ENCODE measurements at places on chromosomes 6 and 20.

DNA sequence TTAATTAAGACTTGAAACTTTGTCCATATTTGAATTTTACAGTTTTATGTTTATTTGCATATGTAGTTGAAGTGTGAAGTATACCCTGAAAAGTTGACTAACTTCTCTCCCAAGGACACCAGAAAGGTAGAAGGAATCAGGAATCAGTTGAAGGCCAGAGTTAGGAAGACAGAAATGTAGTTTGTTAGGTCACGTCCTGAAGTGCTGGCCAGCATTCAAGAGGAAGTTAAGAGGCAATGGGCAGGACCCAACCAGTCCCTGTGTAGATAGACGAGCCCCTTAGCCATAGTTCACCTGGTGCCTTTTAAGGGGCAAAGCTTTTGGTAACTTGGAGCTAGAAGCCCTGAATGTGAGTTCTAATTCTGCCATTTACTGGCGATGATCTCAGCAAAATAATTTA is 250.4 kb upstream of the KCNQ5 start:
- DNase-seq: no peak

GRCh38 chr20:50774515-50774914 is 20.3 kb upstream of the BCAS4 start:
- DNase-seq: no peak

DNA sequence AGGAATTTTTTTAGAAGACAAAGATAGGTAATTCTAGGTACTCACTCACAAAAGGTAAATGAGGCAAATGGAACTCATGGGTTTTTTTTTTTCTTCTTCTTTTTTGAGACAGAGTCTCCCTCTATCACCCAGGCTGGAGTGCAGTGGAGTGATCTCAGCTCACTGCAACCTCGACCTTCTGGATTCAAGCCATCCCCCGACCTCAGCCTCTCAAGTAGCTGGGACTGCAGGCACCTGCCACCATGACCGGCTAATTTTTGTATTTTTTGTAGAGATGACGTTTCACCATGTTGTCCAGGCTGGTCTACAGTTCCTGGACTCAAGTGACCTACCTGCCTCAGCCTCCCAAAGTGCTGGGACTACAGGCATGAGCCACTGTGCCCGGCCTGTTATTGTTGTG is 126.1 kb downstream of the LRRC1 start:
- DNase-seq: no peak

DNA sequence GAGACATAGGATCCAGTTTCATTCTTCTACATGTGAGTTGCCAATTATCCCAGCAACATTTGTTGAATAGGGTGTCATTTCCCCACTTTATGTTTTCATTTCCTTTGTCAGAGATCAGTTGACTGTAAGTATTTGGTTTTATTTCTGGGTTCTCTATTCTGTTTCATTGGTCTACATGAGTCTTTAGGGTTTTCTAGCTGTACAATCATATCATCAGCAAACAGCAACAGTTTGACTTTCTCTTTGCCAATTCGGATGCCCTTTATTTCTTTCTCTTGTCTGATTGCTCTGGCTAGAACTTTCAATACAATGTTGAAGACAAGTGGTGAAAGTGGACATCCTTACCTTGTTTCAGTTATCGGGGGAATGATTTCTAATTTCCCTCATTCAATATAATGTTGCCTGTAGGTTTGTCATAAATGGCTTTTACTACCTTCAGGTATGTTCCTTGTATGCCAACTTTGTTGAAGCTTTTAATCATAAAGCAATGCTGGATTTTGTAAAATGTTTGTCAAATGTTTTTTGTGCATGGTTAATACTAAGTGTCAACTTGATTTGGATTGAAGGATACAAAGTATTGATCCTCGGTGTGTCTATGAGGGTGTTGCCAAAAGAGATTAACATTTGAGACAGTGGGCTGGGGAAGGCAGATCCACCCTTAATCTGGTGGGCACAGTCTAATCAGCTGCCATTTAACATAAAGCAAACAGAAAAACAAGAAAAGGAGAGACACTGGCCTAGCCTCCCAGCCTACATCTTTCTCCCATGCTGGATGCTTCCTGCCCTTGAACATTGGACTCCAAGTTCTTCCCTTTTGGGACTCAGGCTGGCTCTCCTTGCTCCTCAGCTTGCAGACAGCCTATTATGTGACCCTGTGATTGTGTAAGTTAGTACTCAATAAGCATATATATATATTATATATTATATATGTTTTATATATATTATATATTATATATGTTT is 23.3 kb downstream of the MICA start:
- DNase-seq: no peak

GRCh38 chr20:56566621-56567020 is 33.6 kb downstream of the FAM209B start:
- no peak for DNase-seq

- no peak for DNase-seq
These were observed 69.0 kb upstream of the STXBP5 start for GRCh38 chr6:147135211-147135681.

GRCh38 chr6:132369526-132369925 is 31.7 kb downstream of the MOXD1 start:
- no peak for DNase-seq

- DNase-seq: no peak
These were observed 123.7 kb downstream of the IRF4 start for GRCh38 chr6:515267-515666.

DNA sequence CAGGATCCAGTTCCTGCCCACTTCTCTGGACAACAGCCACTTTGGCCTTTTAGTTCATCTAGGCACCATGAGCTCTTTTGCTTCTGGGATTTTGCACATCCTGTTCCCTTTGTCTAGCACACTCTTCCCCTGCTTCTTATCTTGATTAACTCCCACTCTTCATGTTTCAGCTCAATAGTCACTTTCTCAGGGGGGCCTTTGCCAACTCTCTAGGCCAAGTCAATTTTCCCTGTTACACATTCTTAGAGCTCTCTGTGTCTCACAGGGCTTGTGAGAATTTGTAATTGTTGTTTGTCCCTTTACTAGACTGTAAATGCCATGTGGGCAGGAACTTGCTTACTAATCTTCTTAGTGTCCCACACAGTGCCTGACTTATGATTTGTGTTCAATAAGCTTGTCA is 58.1 kb upstream of the EPB41L1 start:
- DNase-seq: no peak

- no peak for DNase-seq
These were observed 917.7 kb downstream of the PHF3 start for GRCh38 chr6:64553249-64553786.

DNA sequence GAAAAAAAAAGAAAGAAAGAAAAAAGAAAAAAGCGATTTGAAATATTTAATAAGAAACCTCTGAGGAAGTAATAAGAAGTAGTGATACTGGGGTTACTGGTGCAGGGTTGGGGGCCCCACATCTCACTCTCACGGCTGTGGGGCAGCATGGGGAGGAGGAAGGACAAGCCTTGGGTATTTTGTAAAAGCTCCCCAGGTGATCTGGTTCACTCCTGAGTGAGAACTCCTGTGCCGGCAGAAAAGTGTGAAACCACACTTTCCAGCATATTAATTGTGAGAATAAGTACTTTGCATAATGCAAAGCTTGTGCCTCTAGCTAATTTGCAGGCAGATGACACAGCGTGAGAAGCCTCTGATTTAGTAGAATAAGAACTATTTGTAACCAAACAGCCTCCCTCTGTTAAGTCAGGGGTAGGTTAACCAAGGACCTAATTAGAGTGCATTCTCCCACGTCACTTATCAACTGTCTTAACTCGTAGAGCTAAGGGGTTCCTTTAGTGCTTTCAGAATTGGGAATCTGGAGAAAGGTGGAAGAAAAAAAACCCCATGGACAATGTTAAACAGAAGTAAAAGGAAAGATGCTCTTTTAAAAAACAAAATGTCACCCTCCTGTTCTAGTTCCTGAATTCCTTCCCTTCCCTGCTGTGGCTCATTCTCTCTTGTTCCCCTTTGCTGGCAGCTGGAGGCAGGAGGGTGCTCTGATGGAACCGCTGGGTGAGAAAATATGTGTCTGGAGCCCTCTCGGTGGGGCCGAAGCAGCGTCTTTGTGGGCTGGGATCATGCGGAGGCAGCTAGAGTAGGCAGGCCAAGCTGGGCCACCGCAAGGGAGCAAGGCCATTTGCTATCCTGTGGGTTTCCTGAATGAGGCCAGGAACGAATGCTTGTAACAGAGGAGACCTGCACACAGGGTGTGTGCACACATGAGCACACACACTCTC is 108.7 kb downstream of the FYN start:
- DNase-seq: no peak

DNA sequence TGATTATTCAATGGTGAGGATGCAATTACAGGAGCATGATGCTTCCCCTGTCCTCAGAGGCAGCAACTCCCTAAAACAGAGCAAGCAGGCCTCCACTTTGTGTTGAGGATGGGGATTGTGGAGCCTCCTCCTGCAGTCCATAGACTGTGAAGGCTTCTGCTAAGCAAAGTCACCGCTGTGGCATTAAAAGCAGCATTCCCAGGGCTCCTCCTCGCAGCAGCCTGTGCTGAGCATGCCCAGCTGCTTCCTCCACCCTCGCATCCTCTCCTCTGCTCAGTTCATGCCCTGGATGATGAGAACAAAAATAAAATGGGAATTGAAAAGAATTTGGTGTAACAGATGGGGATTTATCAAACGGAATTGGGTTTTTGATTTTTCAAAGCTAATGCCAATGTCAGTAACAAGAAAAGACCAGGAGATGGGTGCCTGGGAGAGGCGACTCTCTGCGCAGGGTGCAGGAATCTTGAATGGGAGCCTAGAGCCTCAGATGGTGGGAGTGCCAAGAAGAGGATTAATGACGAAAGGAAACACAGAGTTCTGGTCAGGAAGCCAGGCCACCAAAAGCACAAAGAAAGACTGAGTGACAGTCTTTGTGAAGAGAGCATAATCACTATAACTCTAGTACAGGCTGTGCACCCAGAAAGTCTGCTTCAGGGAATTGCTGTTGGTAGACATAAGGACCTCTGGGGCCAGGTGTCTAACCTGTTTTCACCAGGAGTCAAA is 347.6 kb downstream of the TPBG start:
- no peak for DNase-seq

DNA sequence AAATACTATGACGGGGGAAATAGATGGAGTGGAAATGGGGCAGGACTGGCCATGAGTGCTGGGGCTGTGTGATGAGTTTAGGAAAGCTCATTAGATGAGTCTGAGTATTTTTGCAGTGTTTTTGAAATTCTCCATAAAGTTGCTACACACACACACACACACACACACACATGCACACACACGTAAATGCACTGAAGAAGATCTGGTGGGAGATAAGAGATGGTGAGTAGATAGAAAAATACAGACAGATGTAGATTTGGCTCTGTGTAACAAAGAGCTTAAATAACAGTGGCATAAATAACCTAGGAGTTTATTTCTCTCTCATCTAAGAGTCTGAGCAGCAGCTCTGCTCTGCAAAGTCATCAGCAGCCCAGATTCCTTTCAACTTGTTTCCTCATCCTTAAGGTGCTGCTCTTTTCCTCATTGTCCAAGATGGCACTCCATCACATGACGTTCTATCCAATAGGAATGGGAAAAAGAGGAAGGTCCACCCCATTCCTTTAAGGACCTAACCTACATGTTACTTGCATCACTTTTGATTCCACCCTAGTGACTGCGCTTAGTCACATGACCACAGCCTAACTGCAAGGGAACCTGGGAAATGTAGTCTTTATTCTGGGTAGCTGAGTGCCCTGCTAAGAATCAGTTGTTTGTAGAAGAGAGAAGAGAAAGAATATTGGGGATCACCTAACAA is 76.4 kb downstream of the EYA2 start:
- no peak for DNase-seq

DNA sequence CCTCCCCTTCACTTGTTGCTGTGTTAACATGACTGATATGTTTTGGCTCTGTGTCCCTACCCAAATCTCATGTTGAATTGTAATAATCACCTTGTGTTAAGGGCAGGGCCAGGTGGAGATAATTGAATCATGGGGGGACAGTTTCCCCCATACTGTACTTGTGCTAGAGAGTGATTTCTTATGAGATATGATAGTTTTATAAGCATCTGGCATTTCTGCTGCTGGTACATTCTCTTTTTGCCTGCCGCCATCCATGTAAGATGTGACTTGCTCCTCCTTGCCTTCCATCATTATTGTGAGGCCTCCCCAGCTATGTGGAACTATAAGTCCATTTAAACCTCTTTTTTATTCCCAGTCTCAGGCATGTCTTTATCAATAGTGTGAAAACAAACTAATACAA is 185.0 kb downstream of the TBX18 start:
- no peak for DNase-seq

GRCh38 chr6:160967833-160968232 is 23.7 kb upstream of the MAP3K4 start:
- DNase-seq: no peak

GRCh38 chr20:40568200-40568599 is 120.8 kb downstream of the MAFB start:
- DNase-seq: no peak

GRCh38 chr6:33198159-33198852 is 2.2 kb downstream of the RXRB start:
- no peak for DNase-seq

GRCh38 chr6:94902974-94903628 is 674.2 kb upstream of the MANEA start:
- no peak for DNase-seq

DNA sequence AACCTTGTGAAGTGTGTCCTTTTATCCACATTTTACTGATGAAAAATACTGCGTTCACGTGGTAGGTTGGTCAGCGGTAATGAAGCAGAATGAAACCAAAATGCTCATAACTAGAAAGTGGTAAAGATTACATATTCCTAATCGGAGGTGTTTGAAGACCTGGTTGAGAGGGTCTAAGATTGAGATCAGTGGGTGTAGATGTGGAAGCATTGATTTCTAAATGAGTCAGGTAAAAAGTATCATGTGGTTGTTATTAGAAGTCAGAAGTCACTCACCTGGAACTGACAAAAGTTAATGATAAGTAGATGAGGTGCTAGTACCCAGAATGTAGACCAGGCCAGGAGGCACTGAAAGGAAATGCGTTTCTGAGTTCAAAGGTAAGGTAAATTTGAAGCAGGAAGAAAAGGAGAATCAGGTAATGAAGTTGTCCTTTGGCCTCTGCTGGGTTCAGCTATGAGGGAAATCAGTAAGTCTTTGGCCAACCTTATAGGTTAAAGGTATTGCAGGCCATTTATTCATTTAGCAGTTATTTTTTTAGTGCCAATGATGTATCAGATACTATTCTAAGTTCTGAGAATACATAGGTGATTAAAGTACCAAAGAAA is 31.2 kb downstream of the FAM83B start:
- DNase-seq: no peak

- DNase-seq: no peak
These were observed 7.3 kb downstream of the NPBWR2 start for GRCh38 chr20:64099880-64100565.

GRCh38 chr6:150373260-150373701 is 4.5 kb downstream of the IYD start:
- DNase-seq: no peak

- DNase-seq: no peak
These were observed 92.7 kb downstream of the AGPAT4 start for GRCh38 chr6:161181121-161181520.

Data from smooth muscle cell of the brain vasculature (primary cell).